ENCODE measurements at places on chromosomes 12 and 14. TPM values are rescaled to one million over a fixed set of nuclear protein-coding genes. Genes with fewer than 3 reads are reported as not detected.

CLEC6A gene
- total RNA-seq, result not detected

ERC1 gene
- 33.5 TPM for total RNA-seq

MGP gene
- total RNA-seq, result not detected

IAPP gene
- total RNA-seq, result not detected

RNF34 gene
- 70.8 TPM for total RNA-seq

NKX2-1 gene
- total RNA-seq, result not detected
